Esophagus mucosa (tissue), 1 donor: ENCODE measurements at places on chromosomes 7 and 10. TPM values are rescaled to one million over a fixed set of nuclear protein-coding genes. Genes with fewer than 3 reads are reported as not detected.

The GPR146 gene
- total RNA-seq = 2.3 TPM

The USP6NL gene
- 33.3 TPM for total RNA-seq

The SPDYE11 gene
- total RNA-seq = not detected

The DCLRE1C gene
- total RNA-seq = 17.5 TPM

The UNCX gene
- total RNA-seq = not detected

The FBXL13 gene
- 0.36 TPM for total RNA-seq

The NME8 gene
- not detected for total RNA-seq

The NRCAM gene
- total RNA-seq = 10.9 TPM

The NODAL gene
- 0.48 TPM for total RNA-seq

The KLLN gene
- 0.60 TPM for total RNA-seq

The ANK3 gene
- total RNA-seq = 39.1 TPM

The SPDYE1 gene
- not detected for total RNA-seq

The AKR1D1 gene
- not detected for total RNA-seq

The PI4K2A gene
- 13.0 TPM for total RNA-seq

The SLC39A12 gene
- total RNA-seq = 0.08 TPM

The MYL10 gene
- not detected for total RNA-seq

The EIF5AL1 gene
- total RNA-seq = 1.7 TPM

The CPN1 gene
- not detected for total RNA-seq

The NPSR1 gene
- total RNA-seq = not detected

The BICC1 gene
- total RNA-seq = 0.32 TPM

The SLC35G1 gene
- 1.8 TPM for total RNA-seq

The CLDN3 gene
- total RNA-seq = 0.64 TPM

The LIPM gene
- total RNA-seq = not detected

The CHAT gene
- not detected for total RNA-seq

The ELMO1 gene
- total RNA-seq = 4.0 TPM

The TIMM23B gene
- 8.2 TPM for total RNA-seq

The KIAA1549 gene
- 0.20 TPM for total RNA-seq

The CCZ1B gene
- 52.7 TPM for total RNA-seq

The ENTPD7 gene
- total RNA-seq = 16.0 TPM

The DPP6 gene
- 0.12 TPM for total RNA-seq

The HKDC1 gene
- 0.04 TPM for total RNA-seq

The ATAD1 gene
- total RNA-seq = 26.3 TPM

The THAP5 gene
- 10.4 TPM for total RNA-seq

The PTF1A gene
- not detected for total RNA-seq

The MMRN2 gene
- total RNA-seq = 9.0 TPM

The SYT15B gene
- total RNA-seq = 0.88 TPM

The DRGX gene
- total RNA-seq = not detected

The DPCD gene
- total RNA-seq = 19.0 TPM

The NPC1L1 gene
- not detected for total RNA-seq

The SPDYE9 gene
- total RNA-seq = not detected

The OR2A42 gene
- not detected for total RNA-seq

The MUC3A gene
- total RNA-seq = 0.16 TPM

The OPN4 gene
- not detected for total RNA-seq

The IQCE gene
- 7.5 TPM for total RNA-seq

The UBTD1 gene
- 5.1 TPM for total RNA-seq

The HOXA2 gene
- total RNA-seq = 1.1 TPM
